ENCODE measurements at places on chromosomes 3 and 15.

- DNase-seq = no peak
These were observed 74.9 kb downstream of the DAPK2 start for GRCh38 chr15:63971427-63971805.

- no peak for DNase-seq
These were observed 28.6 kb upstream of the ANKDD1A start for GRCh38 chr15:64883100-64883581.

GRCh38 chr3:137938876-137939275 is 71.1 kb upstream of the CLDN18 start:
- no peak for DNase-seq

- DNase-seq = no peak
These were observed 16.0 kb upstream of the GPR171 start for GRCh38 chr3:151219056-151219455.

- DNase-seq = no peak
These were observed 59.8 kb downstream of the CHSY1 start for GRCh38 chr15:101192081-101192480.

GRCh38 chr3:194364652-194365434 is 4.7 kb downstream of the LRRC15 start:
- peak; percentile 76 for DNase-seq

GRCh38 chr3:98613616-98614015 is 20.2 kb upstream of the CPOX start:
- DNase-seq = no peak

DNA sequence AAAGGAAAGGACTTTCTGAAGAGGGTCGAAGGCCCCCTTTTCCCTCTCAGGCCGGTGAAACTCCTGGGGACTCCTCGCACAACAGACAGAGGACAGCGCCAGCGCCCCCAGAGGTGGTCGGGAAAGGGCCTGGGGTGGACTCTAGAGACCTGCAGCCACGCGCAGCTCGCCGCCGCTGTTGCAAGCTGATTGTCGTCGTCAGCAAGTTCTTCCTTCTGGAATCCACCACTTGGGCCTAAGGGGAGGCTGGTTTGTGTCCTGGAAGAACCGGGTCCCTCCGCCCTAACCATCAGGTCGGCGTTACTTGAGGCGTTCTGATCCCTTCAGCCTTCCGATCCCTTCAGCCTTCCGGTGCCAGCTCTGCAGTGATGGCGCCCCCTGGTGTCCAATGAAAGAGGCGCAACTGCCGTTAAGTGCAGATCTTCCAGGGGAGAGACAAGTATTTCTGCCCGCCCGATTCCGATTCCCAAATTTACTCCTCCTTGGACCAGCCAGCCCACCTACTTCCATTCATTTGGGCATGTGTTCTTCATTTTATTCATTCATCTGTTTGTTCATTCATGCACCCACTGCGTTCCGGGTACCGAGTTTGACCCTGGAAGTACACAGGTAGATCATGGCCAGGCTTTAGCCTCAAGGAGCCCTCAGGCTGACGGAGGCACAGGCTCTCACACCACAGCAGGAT is 77.2 kb upstream of the SLC6A11 start:
- peak; percentile 40 for DNase-seq

DNA sequence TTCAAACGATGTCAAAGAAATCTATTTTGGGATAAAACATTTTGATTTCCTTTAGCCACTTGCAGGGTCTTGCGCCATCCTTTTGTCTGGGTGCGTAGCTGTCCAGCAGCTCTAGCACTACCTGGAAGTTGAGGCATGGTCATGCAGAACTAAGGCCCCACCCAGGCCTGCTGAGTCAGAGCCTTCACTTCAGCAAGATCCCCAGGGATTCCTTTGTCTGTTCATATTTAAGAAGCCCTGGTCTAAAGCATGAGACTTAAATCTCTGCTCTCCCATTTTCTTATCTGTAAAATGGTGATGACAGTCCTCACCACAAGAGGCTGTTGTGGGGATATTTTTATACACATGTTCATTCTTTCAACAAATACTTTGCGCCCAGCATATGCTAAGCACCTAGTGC is 99.0 kb upstream of the CTDSPL start:
- no peak for DNase-seq

Data from H54 (cell line).